NCI-H345 (cell line): ENCODE measurements at places on chromosomes 3 and 15.

DNA sequence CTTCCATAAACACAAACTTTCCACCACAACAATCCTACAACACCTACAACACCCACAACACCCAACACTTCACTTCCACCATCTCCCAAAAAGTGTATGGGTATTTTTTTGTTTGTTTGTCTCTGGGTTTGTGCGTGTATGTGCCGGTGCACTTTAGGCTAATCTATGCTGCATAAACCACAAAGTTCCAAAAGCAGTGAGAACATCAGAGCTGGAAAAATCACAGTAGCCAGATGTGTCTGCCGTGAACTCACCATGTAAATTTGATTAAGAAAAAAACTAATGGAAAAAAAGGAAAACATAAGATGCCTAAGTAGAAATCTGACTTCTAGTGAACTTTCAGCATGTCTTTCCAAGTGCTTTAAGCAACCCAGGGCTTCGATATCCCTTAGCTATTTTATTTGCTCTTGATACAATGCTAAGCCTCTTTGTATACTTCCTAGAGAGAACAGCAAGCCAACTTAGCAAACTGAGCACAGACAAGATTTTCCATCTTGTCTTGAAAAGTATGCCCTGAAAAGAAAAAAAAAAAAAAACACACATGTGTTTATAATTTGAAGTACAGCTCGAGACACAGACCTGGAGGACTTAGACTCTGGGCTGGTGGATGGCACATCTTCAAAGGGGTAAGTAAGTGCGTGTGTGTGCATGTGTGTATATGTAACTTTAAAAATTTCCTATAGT lies 91.4 kb downstream of the WWTR1 start:
- DNase-seq: no peak

- DNase-seq: no peak
Observed at GRCh38 chr3:33789183-33789954, 9.1 kb upstream of the PDCD6IP start.

DNA sequence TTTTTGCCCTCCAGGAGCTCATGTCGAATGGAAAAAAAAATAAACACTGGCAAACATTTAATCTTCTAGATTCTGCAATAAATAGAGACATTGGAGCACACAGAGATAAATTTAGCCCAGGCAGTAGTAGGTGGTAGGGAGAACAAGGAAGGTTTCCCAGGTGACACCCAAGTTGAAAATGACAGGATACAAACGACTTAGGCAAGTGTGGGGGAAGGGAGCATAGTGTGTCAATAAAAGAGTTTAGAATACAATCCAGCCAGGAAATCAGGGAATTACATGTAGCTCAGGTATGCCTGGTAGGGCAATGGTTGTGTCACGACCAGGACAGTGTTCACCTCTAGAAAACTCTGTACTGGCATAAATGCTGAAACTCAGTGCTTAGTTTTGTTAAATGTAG lies 364.6 kb upstream of the AGTR1 start:
- peak; percentile 32 for DNase-seq

GRCh38 chr3:189516039-189516438 lies 115.2 kb upstream of the TP63 start:
- no peak for DNase-seq

- no peak for DNase-seq
Observed at GRCh38 chr3:133829310-133829707, 23.7 kb downstream of the SRPRB start.

GRCh38 chr3:138684396-138684795 lies 75.8 kb downstream of the FAIM start:
- DNase-seq: no peak

- DNase-seq: no peak
Observed at GRCh38 chr3:49787182-49787464, 781 bp upstream of the IP6K1 start.

DNA sequence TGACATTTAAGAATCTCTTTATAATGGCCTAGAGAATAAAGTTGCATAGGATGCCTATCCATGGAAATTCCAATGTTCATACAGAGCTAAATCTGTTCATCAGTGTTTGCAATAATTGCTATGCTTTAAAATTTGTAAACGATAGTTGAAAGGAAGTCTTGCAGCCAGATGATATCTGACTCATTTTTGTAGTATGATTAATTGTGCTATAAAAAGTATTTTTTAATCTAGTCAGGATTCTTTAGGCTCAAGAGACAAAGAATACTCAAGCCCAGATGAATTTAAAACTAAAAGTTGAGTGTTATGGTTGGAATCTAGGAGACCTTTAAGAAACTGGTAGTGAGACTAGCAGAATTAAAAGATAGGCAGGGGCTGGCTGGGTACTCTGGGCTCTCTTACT lies 50.5 kb downstream of the SUCNR1 start:
- DNase-seq: no peak

GRCh38 chr3:49535971-49536874 lies 18.1 kb upstream of the BSN start:
- no peak for DNase-seq

- DNase-seq: no peak
Observed at GRCh38 chr15:61524545-61524944, 295.4 kb upstream of the RORA start.

DNA sequence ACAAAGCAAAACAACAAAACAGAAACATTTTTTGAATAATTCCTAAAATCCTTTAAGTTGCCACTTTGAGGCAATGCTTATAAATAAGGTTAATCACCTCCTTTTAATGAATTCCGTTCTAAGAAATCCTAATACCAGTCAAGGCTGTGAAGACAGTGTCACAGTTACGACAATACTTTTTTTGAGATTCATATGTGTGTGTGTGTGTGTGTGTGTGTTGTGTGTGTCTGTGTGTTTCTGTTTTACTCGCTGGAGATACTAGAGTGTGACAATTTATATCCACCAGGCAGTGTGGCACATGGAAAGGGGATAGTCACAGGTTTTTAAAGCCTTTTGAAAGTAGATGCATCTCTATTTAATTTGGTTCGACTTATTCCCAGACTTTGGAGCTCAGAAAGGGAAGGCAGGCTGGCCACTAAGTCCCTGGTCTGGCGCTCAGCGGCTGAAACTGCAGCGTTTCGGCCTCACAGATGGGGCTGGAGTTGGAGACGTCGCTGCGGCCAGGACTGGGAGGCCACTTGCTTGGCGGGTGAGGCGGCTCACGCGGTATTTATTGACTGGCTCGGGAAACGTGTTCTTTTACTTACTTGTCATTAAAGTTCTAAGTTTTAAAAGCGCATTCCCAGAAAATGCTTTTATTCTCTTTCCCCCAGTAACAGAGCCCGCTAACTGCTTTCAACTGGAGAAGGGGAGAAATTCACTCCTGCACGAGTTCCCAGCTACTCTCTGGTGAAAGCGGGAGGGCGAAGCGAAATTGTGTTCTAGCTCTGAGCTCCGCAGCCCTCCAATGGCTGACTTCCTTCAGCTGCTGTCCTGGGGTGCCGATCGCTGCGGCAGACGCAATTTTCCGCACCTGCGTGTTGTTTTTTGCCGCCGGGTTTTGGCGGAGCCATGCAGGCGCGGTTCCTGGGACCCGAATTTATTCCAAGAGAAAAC lies 13.7 kb downstream of the ZIC1 start:
- DNase-seq: no peak

- no peak for DNase-seq
Observed at GRCh38 chr15:27798807-27799206, 300.3 kb downstream of the OCA2 start.

DNA sequence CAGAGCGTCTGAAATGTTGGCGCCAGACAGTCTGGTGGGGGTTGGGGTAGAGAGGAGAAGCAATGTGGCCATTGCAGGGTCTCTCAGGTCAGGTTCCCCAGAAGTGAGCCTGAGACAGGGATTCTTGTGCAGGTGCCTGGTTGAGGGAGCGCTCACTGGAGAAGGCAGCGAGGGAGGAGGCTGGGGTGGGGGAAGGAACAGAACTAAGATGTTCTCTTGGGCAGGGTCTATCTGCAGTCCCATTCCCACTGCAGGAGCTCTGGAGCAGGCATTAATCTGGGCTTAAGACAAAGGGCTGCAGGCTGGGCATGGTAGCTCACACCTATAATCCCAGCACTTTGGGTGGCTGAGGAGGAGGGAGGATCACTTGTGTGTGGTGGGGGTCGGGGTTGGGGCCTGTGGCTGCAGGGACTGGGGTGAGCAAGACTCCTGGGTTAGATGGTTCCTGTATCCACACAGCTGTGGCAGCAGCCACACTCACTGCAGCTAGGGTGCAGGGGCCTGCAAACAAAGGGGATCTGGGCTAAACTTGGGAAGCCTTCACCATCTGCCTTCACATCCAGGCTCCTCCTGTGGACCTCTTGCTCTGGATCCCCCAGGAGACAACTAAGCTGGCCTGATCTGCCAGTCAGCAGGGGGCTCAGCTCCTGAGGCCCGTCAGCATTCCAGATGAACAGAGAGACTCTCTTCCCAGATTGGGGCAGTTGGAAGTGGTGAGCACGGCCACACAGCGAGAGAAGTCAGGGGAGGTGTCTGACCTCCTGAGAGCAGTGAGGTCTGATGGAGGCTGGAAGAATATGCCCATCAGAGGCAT lies 172.5 kb downstream of the ABHD5 start:
- DNase-seq: no peak

GRCh38 chr15:47839233-47839825 lies 122.0 kb downstream of the SEMA6D start:
- no peak for DNase-seq

GRCh38 chr15:80560601-80561400 lies 134.3 kb upstream of the ABHD17C start:
- DNase-seq: no peak

- no peak for DNase-seq
Observed at GRCh38 chr15:58398071-58398470, 33.7 kb upstream of the LIPC start.

DNA sequence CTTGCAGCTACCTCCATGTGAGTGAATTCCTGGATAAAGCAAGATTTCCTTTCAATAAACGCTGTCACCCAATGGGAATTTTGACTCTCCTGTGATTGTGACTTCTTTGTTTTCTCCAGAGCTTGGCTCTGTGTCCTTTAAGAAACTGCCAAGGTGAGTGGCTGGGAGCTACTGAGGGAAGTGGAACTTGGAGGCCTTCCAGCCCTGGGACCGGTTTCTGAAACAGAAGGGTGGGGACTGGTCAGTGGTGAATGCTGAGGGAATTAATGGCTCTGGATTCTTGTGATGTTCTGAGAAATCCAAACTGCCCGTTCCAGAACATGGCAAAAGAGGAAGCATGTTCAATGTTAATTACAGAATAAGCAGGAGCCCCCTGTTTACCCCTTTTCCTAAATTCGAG lies 41.1 kb upstream of the MYZAP start:
- DNase-seq: no peak

DNA sequence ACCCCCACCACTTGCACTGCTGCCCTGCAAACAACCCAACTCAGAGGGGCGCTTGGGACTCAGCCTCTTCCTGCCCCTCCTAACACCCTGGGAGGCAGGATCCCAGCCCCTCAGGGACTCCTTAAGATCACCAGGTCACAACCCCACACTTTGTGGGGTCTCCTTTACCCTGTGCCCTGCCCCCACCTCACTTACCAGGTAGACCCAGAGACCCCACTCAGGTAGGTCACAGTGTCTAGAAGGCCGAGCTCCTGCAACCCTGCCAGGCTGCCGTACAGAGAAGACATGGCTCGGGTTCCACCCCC lies 9.1 kb downstream of the PLA2G4F start:
- DNase-seq: no peak

DNA sequence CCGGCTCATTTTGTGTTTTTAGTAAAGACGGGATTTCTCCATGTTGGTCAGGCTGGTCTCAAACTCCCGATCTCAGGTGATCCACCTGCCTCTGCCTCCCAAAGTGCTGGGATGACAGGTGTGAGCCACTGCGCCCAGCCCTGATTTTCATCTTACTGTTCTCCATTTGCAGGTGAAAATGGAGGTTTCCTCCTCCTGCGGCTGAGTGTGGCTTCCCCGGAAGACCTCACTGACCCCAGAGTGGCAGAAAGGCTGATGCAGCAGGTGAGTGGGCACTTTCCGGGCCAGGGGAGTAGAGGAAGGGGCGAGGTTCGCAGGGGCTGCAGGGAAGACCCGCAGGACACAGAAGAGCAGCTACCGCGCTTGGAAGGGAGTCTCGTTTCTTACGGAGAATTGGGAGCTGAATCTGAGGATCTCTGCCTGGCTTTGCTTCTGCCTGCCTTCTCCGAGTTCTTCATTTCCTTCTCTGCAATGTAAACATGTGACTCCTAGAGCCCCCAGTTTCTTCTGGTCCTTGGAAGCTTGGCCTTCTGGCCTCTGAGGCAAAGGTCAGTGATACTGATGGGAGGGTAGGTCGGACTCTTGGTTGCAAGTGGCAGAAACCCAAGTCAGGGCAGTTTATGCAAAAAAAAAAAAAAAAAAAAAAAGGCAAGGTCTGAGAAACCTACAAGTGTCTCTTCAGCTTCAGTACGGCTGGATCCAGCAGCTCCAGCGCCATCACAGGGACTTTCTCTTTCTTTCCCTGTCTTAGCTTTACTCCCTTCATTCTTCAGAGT lies 8.9 kb downstream of the MUC20 start:
- no peak for DNase-seq

- no peak for DNase-seq
Observed at GRCh38 chr15:66186049-66186825, 67.3 kb downstream of the MEGF11 start.

DNA sequence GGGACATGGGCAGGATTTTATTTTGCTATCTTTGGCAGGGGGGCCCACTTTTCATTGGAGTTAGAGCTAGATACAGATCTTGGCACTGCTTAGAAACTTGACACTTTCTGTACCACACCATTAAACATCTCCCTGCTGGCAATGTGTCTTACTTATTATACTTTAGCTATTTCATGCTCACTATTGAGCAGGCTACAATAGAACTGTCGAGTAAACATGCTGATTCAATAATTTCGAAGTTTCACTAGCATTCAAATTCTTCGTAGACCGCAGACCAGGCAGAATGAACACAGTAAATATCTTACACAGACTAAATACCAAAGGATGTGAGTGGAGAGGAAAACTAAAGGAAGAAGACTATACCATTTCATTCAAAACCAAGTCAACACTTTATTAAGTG lies 180.8 kb downstream of the UNC13C start:
- no peak for DNase-seq

GRCh38 chr3:13053893-13054292 lies 19.3 kb downstream of the IQSEC1 start:
- DNase-seq: no peak

GRCh38 chr3:155979746-155980145 lies 109.3 kb downstream of the GMPS start:
- no peak for DNase-seq

DNA sequence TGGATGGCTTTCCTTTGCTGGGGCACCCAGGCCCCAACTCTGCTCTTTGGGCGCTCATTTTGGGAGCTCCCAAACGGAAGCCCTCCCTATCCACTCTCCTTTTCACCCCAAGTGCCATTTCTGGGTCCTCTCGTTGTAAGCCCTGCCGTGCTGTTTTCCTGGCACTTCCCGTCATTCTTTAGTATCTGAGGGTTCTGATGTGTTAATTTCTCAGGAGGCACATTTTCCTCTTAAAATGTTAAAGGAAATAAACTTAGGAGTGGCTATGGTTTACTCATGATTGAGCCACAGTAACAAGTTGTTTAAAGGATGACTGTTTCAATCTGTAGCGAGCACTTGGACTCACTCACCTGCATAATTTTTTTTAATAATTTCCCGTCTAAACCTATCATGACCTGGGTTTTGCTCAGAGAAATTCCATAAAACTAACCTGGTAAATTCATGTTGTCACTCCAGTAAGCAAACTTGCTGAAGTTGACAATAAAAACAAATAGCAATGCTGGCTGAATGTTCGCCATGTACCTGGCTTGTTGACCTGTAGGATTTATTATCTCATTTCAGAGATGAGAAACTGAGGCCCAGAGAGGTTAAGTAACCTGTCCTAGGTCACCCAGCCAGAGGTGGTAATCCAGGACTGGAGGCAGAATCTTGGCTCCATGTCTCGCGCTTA lies 10.6 kb downstream of the ALDH1A3 start:
- DNase-seq: no peak

GRCh38 chr3:151446002-151446340 lies 14.9 kb downstream of the IGSF10 start:
- no peak for DNase-seq

GRCh38 chr3:129357616-129358015 lies 70.8 kb downstream of the EFCAB12 start:
- no peak for DNase-seq
